ENCODE measurements at places on chromosomes 7 and 10.

- no peak for DNase-seq
Observed at GRCh38 chr7:35036361-35037171, 719 bp downstream of the DPY19L1 start.

DNA sequence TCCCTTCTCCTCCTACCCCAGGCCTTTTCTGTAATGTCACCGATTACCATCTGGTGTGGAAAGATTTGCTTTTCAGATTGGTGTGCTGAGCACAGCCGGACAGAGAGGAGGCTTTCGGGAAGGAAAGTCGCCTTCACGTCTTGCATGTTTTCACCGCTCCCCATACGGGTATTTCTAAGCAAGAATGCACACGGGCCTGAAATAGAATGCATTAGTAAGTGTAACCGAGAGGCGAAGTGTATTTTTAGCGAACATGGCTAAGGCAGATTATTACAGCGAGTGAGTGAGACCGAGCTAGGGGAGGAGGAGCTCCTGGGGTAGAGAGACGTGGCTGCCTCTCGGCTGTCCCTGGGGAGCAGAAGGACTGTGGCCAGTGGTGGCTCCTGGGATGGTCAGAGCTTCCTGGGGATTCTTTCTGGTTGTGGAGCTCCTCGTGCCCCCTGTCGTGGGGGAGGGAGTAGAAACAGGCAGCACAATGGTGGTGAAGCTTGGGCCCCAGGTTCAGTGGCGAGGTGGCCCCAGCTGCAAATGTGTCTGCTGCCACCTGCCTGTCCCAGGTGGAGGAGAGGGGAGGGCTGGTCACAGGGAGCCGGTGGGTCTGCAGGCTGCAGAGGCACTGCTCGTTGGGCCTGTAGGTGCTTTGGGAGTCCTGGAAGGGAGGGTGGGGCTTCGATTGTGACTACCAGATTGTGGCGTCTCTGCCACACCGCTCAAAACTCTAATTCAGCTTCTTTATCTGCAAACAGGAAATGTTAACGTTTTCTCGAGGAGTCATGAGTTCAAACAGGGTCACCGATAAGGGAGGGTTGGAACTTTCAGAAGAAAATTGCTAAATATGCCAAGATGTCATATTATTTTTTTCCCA lies 135.8 kb downstream of the CAMK1D start:
- DNase-seq, result peak; percentile 11

- DNase-seq, result no peak
Observed at GRCh38 chr10:113431398-113432160, 121.3 kb upstream of the HABP2 start.

DNA sequence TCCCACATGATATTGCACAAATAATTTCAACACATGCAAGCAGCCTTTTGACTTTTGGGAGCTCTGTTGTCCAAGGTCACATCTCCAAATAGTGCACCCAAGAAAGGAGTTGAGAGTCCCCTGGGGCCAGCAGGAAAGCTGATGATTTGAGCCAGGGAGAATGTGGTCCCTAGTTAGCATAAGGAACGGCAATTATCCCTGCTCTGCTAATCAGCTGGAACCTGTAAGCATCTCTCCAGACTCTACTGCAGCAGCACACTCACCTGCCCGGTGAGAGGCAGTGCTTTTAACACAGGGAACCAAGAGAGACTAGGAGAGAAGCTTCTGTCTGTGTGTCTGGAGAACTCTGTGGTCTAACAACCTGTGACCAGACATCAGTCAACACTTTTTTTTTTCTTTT lies 17.0 kb downstream of the TRPV5 start:
- no peak for DNase-seq

DNA sequence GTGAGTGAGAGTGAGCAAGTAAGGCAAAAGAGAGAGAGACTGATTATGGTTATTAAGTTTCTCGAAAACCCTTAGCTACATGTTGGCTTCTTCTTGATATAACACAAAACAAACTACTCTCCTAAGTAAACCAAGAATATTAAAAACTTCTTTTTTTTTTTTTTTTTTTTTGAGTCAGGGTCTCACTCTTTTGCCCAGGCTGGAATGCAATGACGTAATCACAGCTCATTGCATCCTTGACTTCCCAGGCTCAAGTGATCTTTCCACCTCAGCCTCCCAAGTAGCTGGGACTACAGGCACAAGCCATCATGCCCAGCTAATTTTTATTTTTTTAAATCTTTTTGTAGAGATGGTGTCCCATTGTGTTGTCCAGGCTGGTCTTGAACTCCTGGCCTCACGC lies 102.2 kb upstream of the IL6 start:
- no peak for DNase-seq

DNA sequence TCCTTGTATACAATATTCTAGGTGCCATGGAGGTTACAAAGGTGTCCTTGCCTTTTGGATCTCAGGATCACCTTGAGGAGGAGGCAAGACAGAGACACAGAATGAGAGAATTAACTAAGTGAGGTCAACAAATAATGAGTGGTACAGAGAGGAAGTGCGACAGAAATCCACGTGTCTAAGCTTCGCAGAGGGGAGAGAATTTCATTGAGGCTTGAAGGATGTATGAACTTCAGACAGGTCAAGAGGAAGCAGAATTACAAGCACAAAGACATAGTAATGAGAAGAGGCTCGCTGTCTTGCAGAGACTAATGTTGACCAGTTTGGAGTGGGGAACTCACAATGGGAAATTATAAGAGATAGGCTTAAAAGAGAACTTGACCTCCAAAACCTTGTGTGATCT lies 308.7 kb downstream of the FRMD4A start:
- DNase-seq, result no peak

GRCh38 chr7:115694424-115694823 lies 336.1 kb downstream of the TFEC start:
- DNase-seq, result no peak

GRCh38 chr7:37056234-37056912 lies 332.1 kb upstream of the AOAH start:
- no peak for DNase-seq

DNA sequence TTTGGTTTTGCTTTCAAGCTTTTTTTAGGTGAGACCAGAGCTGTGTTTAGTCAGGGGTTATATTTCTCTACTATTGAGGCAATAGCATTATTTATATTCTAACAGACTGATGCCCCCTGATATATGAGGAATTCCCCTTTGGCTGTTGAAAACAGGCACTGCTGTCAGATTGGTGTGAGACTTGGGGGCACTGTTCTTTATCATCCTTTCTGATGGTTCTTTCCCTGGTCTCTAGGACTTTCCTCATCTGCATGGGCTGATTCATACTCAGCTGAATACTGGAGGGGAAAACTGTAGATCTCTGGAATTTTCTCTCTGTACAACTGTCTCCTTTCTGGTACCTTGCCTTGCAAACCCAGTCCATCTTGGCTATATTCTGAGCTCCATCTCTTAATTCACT lies 10.0 kb upstream of the ICA1 start:
- no peak for DNase-seq

- DNase-seq, result no peak
Observed at GRCh38 chr7:128403676-128404075, 6.1 kb downstream of the IMPDH1 start.

DNA sequence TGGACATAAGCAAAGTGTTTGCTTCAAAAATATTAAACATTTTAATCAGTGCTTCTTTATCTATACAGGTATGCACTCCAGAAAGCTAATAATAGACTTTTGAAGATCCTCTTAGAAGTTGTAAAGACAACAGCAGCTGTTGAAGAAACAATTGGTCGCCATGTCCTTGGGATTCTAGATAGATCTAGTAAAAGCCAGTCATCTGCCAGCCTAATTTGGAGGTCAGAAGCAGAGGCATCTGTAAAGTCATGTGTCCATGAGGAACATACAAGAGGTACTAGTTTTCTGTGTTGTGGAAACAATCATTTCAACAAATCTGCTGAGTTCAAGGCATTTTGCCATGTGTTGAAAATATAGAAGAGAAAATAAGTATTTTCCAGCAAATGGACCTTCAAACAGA lies 89.3 kb downstream of the CYP51A1 start:
- DNase-seq, result no peak

DNA sequence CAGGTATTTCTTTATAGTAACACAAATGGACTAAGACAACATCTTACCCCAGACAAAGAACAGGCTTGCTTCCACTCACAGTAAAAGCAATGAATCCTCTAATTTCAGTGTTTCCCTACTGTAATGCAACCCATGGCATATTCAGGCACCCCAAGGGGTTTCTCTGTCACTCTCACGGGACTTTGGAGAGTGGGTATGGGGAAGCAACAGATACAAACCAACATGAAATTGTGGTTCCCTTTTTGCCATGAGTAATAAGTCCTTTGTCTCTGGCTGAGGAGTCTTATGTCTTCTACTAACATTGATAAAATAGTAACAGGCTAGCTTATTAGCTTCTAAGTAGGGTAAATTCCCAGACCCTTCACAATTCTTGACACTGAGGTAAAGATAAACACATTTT lies 51.4 kb upstream of the AOAH start:
- DNase-seq, result no peak

GRCh38 chr10:5283305-5284158 lies 81.2 kb upstream of the UCN3 start:
- no peak for DNase-seq

DNA sequence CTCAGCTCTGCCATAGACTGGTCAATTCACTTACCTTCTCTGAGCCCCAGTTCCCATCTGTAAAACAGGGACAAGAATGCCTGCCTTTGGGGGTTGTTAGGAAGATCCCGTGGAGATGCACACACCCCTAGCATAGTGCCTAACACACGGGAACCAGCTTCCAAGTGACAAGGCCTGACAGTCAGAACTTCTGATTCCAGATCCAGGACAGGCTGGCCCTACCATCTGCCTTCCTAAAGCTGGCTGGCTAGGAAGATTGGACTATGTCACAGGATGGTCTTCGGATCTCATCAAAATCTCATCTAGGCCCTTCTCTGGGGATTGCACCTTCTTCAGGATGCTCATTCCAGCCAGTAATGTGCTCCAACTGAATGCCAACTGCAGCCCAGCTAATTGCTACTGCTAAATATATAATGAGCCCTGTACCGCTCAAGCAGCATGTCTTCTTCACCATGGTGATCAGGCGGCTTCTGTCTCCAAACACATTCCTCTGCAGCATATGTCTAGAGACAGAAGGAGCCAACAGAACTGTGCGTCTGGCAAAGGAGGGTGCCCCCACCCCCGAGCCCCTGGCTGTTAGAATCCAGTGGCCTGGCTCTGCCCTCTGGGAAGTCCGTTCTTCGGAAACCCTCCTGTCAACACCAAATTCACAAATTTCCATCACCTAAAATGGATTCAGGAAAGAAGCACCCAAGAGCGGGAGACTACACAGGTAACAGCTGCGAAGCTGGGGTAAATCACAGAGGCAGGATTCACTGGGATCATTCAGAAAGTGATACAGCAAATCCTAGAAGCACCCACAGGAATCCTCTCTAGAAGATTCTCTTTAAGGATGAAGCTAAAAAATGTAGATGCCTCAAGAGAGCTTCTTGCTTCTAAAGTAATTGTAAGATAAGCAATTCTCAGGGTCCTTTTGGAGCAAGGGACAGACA lies 142.1 kb upstream of the EEPD1 start:
- no peak for DNase-seq

DNA sequence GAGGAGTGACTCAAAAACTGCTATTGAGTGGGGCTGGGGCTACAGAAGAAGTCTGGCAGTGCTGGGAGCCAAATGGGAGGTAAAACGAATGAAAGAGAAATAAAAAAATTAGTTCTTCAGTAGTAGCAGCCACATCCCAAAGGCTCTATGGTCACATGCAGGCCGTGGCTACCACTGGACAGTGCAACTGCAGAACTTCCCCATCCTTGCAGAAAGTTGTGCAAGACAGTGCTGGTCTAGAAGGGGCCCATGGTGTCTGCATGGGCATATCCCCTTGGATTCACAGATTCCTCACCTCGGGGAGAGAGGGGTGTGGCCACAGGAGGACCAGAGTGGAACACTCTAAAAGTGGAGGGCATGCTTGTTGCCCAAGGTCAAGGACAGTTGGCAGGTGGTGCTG lies 47.6 kb downstream of the RPS24 start:
- no peak for DNase-seq

- DNase-seq, result no peak
Observed at GRCh38 chr7:89798599-89798996, 355.7 kb upstream of the STEAP1 start.

GRCh38 chr10:69004821-69005220 lies 16.2 kb downstream of the KIFBP start:
- no peak for DNase-seq

DNA sequence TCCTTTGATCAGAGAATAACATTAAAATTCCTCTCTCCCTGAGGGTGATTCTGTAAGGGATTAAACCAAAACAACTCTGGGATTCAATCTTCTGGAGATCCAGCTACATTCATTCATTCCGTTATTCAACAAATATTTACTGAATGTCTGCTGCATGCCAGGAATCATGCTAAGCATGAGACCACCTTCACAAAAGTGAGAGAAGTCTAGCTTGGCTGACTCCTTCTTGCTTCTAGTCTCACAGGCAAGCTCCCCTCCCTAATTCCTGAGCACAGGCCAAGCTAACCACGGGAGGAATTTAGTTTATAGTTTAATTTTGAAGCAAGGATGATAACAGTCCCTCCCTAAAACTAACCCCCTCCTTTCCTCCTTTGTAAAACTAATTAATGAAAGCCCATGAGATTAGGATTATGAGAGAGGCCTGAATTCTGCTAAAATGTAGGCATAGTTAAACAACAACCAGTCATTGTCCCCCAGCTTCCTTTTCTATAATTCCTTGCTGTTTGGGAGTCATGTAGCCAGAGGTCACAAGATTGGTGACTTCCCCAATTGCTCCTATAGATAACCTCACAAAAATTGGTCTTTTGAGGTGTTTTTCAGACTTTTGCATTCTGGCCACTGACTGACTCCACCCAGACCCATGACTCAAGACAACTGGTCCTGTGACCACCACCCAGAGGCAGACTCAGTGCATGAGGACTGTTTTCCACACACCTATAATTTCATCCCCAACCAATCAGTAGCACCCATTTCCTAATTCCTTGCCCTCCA lies 113.5 kb downstream of the ITGB8 start:
- no peak for DNase-seq

GRCh38 chr7:117231047-117231359 lies 91.9 kb downstream of the WNT2 start:
- DNase-seq, result no peak

DNA sequence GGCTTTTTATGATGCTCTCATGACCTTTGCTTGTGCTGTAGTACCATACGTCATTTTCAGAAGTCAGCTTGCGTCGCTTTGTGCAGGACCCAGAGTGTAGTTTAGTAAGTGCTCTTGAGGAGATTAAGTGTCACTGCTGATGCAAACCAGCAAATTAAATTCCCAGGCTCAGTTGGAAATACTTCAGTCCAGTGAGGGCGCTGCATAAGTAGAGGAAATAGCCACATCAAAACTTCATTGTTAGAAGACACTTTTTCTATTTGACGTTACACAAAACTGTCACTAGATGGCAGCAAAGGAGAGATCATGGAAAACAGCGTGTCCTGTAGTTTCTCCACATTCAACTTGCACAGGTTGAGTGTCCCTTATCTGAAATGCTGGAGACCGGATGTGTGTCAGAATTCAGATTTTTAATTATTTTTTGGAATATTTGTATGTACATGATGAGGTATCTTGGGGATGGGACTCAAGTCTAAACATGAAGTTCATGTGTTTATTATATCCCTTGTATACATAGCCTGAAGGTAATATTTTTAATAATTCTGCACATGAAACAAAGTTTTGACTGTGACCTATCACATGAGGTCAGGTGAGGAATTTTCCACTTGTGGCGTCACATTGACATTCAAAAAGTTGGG lies 7.9 kb downstream of the ZNF22 start:
- no peak for DNase-seq
